ENCODE measurements at places on chromosomes 5 and 9.

DNA sequence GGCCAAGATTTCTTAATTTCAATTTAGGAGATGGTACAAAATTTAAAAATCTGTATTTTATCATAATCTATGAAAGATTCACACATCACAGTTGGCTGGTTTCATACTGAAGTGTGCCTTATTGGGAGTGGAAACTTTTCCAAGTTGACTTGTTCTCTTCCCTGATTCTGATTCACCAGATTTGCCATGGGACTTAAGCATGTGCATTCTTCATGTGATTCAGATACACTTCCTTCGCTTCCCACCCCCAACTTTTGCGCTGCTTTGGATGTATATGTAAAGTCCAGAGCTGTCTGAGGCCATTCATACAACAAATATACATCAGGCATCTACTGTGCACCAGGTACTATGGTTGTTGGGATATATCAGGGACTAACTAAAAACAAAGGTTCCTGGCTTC lies 34.4 kb downstream of the CPEB4 start:
- DNase-seq, result no peak

- no peak for DNase-seq
Measured at GRCh38 chr5:122292332-122292731, 19.7 kb upstream of the SNCAIP start.

DNA sequence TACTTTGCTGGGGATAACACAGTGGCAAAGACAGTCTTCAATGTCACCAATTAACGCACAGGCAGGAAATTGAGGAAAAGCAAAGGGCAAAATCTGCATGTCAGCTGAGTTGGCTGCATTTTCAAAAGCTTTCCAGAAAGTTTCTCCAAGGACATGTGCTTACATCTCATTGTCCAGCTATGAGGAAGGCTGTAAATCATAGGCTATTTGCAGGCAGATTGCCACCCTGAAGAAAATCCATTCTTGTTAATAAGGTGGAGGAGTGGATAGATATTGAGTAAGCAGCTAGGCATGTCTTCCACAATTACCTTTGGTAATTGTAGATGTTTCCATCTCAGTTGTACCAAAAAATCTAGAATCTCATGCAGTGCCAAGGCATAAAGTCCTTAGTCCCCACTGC lies 278.0 kb upstream of the NUDT12 start:
- DNase-seq, result no peak

DNA sequence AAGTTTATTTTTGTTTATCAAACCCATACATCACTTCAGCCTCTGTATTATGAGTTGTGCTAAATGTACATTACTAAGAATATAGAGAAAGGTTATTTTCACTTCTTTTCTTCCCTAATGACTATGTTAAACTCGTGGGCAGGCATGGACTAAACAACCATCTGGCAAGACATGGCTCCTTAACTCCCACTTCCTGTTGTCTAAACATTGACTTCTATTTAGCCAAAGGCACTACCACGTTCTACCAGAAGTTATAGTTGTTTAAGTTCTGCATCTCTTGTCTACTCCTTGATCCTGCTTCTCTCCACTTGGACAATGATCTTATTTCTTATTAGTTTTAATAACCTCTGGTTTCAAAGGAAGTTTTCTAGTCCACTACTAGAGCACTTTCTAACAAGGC lies 136.1 kb downstream of the MACIR start:
- no peak for DNase-seq
